Midbrain (tissue), 1 donor: ENCODE measurements at places on chromosomes 6 and 20.

DNA sequence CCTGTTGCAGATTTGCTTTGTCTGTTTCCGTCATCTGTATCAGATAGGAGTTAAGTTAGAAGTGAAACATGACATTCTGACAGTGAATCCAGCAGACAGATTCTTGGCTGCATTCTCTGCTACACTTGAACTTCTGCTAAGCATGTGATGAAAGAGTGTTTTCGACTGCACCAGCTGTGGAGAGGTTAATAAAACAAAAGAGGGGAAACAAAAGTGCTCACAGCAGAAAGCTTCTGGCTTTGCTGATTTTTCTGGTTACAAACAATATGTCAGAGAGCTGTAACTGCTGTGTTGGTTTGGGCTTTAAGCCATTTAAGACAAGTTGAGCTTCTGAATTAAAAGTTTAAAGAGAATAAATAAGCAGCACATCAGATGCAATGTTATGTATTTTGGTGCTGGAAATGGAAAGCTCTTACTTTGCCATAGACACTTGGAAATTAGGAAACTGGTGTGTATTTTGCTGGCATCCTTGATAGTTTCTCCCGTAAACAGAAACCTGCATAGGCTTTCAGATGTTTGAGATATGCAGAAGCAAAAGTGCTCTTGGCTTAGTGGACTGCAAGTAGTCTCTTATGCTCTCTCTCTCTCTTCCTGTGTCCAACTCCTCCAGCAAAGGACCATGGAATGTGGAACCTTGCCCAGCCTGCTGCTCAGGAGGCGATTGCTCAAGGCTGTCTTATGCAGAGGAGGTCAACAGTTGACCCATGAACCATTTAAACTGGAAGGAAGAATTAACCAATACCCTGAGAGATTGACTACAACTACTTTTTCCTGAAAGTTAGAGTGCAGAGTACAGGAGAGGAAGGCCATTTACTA, 104.9 kb downstream of the RPS12 start:
- peak; percentile 17 for DNase-seq

DNA sequence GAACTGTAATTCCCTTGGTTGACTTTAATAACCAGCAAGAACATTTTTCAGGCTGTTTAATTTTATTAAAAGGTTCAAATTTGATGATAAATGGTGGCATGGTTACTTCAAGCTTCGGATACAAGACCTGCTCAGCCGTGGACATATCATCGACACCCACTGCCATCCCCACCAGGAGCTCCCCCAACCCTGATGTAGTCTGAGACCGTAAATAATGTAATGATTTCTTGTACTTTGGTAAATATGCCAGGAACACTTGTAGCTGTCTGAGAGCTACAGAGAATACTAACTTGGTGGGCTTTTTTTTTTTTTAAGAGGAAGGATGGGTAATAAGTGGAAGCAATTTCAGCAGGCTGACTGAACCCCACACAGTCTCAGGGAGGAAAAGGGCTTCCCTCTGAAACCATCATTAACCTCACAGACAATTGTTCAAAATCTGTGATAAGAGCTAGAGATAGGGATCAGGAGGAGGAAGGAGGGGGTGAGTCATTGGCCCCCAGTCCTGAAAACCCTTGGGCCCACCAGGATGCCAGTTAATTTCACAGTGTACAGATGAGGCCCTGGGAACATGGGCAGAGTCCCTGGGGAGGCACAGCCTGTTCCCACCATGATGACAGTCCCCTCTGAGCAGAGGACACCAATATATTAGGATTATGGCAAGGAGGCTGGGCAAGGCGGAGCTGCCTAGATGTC, 56.0 kb downstream of the APCDD1L start:
- no peak for DNase-seq

- DNase-seq, result no peak
These were observed 60.6 kb downstream of the BTBD9 start for GRCh38 chr6:38579010-38579628.

DNA sequence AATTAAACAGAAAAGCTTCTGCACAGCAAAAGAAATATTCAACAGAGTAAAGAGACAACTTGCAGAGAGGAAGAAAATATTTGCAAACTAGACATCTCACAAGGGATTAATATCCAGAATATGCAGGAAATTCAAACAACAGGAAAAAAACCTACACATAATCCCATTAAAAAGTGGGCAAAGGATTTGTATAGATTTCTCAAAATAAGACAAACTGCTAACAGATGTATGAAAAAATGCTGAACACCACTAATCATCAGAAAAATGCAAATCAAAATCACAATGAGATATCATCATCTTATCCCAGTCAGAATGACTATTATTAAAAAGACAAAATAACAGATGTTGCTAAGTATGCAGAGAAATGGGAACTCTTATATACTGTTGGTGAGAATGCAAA, 129.6 kb downstream of the SYNDIG1 start:
- DNase-seq, result no peak

DNA sequence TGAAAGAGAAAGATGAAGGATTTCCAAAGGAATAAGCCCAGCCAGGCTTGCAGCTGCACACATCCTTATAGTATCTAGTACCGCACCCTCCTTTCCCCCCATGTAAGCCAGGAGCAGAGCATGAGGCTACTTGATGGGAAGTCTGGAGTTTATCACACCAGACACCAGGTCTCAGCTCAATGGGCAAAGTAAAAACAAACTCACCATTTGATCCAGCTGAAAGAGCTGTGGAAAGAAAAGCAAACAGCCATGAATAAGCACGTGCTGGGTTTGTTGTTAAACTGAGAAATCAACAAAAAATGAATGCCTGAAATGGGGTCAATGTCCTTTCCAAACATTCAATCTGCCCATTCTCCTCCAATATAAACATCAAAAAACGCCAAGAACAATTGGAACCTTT, 50.6 kb upstream of the MAP7 start:
- no peak for DNase-seq

DNA sequence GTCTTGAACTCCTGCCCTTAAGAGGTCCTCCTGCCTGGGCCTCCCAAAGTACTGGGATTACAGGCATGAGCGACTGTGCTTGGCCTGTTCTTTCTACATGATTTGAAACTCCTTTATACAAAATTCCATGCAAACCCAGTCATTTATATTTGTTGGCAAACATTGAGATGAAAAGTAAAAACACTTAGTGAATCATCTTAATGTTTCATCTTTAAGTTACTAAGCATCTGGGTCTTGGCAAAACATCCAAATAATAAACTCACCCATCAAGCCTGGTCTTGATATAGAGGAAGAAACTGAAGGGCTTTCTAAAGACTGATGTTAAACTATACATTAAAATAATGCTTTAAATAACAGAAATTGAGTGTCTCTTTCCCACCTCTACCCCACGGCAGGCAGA, 95.1 kb downstream of the FUT9 start:
- no peak for DNase-seq
